A549 (cell line): ENCODE measurements at places on chromosomes 6 and 20.

- peak; percentile 91 for DNase-seq
These were observed 13.8 kb upstream of the TLDC2 start for GRCh38 chr20:36861875-36862801.

- DNase-seq = no peak
These were observed 136.1 kb downstream of the KCNQ5 start for GRCh38 chr6:72757926-72758325.

DNA sequence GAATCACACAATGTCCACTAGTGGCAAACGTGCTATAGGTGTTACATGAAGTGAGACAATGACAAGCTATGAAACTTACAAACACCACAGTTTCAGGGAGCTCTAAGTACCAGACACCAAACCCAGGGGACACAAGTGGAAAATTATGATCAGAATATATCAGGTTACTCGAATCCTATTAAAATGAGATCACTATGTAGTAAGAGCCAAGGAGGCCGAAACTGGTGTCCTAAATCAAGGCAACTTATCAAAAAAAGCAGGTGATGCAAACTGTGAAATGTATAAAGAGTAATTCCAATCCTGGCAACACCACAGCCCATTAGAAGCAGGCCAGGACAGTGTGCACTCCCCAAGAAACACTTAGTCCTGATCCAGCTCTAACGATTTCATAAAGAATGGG is 100.3 kb downstream of the ARHGAP18 start:
- no peak for DNase-seq

GRCh38 chr6:8905757-8906156 is 470.4 kb upstream of the SLC35B3 start:
- no peak for DNase-seq

DNA sequence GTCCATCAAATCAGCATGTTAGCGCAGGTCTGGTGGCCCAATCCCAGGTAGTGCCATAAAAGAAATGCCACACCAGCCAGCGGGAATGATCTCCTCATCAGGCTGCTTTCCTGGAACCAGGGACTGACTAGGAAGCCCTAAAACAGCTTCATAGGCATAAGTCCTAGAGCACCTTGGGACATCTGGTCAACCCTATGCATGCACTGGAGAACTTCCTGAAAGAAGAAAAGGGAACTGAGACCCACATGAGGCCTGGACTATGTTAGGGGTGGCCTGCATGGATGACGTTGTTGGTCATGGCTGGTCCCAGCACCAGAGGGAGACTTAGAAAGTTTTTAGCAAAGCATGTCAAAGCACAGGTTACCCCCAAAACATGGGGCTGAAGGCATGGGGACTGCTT is 7.6 kb upstream of the KCNK16 start:
- no peak for DNase-seq

DNA sequence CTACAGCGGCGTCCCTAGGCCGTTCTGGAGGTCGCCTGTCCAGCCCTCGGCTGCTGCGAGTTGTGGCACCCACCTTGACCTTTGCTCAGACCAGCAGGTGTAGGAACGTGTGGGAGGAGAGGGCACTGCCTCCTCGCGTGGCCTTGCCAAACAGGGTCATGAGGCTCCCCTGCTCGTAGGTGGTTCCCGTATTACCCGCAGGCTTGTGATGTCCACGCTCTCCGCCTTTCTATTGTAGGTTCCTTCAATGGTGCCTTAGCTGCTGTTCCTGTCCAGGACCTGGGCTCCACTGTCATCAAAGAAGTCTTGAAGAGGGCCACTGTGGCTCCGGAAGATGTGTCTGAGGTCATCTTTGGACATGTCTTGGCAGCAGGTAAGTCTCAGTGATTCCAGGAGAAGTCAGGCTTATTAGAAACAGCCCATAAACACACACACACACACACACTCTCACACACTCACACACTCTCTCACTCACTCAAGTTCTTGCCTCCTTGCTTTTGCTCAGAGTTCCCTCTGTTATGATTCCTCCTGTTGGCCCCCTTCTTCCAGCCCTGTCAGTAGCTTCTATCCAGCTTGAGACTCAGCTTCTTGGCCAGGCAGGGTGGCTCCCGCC is 942 bp downstream of the ACAT2 start:
- DNase-seq = peak; percentile 9

DNA sequence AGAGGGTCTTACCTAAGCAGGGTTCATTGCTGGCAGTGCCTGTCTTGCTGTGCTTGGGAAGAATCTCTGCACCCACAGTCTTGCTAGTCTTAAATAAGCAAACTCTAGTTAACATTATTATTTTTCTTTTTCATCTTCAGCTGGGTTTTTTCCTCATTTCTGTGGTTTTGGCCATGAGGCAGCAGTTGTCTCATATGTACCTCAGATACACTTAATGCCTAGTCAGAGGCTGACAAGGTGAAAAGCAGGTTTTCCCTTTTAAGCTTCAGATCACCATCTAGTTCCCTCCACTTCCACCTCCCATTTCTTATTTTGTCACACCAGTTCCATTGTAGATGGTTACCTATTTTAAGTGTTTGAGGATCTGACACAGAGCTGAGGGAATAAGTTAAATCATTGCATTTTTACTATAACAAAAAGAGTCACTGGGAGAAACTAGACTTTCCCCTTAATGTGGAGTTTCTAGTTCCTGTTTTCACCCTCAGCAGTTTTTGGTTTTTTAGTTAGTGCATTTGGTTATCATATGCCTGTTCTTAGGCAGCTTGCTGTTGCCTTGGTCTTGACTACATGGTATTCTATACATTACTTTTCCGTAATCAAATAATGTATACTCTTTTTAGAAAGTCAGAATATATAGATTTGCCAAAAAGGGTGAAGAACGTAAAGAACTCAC is 46.0 kb downstream of the AFDN start:
- DNase-seq = no peak

GRCh38 chr20:10336959-10337729 is 96.9 kb downstream of the MKKS start:
- DNase-seq = no peak

GRCh38 chr6:148652205-148652604 is 94.6 kb upstream of the UST start:
- no peak for DNase-seq

- no peak for DNase-seq
These were observed 284.5 kb downstream of the TRDN start for GRCh38 chr6:123352279-123352678.

GRCh38 chr6:13565921-13566320 is 8.5 kb upstream of the SIRT5 start:
- DNase-seq = no peak
